ENCODE measurements at places on chromosomes 5 and 9.

- peak; percentile 76 for DNase-seq
These were observed 253 bp downstream of the SLC12A2 start for GRCh38 chr5:128083811-128084227.

- peak; percentile 66 for DNase-seq
These were observed 35.5 kb upstream of the ADAMTSL1 start for GRCh38 chr9:18438300-18438925.

- DNase-seq = no peak
These were observed 10.9 kb upstream of the TTLL11 start for GRCh38 chr9:122103985-122104384.

DNA sequence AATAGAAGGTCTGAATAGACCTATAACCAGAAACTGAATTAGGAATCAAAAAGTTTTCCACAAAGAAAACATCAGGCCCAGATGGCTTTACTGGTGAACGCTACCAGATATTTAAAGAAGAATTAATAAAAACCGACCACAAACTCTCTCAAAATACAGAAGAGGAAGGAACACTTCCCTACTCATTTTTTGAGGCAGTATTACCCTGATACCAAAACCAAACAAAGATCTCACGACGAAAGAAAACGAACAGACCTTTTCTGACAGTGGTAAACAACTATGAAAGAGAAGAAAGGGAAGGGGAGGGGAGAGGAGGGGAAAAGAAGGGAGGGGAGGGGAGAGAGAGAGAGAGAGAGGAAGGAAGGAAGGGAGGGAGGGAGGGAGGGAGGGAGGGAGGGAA is 13.5 kb downstream of the B4GALT1 start:
- no peak for DNase-seq

DNA sequence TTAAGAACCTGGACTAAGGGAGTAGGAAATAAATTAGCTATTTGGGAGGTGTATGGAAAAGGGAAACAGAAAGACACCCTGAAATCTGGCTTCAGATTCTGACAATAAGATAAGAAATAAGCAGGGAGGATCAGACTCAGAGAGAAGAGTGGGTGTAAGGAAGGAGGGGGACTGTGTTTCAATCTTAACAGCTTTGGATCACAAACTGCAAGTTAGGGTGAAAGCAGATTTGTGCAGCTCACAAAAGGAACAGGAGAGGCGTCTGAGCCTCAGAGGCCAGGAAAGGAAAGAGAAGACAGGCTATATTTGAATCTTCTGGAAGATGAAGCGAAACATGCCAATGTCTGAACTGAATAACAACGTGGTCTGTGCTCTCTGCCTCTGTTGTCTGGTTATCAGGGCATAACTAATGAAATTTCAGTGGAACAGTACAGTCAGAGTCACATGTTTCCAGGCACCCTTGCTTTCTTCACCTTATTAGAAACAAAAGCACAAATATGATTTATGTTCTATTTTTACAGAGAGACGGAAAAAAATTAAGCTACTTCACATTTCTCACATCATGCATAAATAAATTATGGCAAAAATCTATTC is 26.6 kb downstream of the SGTB start:
- DNase-seq = no peak

DNA sequence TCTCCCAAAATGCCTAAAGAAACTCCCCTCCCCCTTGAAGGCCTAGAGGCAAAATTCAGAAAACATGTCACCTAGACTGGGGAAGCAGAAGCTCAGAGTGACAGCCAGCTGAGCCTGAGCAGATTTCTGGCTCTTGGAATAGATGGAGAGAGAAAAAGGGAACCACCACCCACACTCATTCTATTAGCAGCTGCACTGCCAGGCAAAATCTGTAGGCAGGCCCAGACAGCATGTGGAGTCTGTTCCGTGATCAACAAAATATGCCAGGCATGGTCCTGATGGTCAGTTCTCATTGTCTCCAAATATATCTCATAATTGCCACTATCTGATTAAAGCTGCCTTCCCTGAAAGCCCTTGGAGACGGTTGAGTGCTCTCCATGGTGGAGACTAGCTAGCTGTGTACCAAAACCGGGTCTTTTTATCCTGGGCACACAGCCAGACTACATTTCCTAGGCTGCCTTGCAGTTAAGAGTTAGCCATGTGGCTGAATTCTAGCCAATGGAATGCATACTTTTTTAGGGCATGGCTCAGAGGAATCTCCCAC is 131.7 kb upstream of the GPR151 start:
- no peak for DNase-seq

DNA sequence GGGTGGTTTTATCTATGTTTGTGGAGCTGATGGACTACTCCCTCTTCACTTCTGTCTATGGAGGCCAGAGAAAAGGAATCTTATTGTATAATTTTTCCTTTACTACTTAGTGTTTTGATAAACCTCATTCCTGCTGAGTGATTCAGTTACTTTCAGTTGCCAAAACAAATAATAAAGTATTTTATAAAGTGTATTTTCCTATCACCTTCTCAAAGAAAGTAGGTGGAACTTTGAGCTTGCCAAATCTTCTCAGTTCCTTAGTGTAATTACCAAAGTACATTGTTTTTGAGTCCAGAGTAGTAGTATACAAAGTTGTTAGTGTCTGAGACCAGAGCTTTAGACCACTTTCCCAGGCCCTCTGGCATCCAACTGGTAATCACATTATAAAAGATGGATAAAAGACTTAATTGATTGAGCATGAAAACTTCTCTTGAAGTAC is 13.5 kb downstream of the RABGAP1 start:
- DNase-seq = no peak

DNA sequence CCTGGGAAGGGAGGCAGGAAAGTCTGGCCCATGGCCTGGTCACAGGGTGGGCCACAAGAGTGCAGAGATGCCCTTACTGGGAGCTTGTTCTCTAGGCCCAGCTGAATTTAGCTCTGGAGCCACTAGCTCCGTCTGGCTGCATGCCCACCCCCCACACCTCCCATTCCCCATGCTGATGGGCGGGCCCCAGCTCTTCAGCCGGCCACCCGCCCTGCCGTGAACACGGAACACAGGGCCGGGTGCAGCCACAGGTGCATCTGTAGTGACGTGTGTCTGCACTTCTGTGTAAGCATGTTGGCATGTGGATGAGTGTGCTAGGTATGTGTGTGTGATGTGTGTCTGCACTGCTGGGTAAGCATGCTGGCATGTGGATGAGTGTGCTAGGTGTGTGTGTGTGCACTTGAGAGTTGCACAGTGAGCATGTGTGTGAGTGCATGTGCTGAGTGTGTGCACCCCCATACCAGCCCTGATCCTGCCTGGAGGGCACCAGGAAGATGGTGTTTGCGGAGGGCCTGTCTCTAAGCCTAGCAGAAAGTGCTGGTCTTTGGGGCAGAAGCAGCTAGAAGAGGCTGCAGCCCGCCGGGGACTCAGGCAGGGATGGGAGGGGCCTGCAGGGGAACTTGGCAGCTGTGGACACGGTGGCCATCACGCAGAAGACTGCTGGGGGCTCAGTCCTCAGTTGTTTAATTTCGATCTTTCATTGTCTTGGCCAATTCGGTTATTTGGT is 136.4 kb downstream of the CACNA1B start:
- DNase-seq = peak; percentile 17

GRCh38 chr9:19298436-19299000 is 68.0 kb downstream of the DENND4C start:
- no peak for DNase-seq

DNA sequence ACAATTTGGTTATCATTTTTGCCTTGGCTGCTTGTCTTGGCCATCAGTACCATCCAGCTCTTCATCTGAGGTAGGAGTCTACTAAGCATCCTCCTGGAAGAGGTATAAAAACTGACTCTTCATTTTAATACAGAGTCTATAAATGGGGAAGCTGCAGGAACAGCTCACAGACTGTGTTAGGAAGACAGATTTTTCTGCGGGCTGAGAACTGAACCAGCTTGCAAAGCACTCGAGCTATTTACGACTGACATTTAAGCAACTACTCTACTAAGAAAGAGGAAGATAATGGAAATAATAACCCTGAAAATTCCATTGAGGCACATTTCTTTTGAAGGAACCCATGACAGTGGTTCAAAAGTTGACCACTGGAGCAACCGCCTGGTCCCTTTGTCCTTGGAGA is 314.5 kb upstream of the RFX3 start:
- DNase-seq = no peak

DNA sequence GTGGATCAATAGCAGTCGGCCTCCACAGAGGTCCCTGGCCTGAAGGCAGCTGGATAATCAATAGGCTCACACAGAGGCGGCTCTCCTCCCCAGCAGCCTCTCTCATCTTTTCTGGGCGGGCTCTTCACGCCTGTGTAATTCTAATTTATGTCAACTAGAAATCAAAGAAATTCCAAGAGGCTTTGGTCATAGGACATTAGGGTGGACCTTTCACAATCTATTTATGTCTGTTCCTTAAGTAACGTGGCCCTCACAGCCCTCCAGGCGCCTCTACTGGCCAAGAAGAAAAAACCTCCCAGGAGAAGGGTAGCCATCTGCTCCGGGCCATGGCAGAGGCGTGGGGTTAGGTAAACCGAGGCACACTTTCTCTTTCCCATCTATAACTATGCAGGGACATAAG is 205.1 kb upstream of the EFNA5 start:
- no peak for DNase-seq

DNA sequence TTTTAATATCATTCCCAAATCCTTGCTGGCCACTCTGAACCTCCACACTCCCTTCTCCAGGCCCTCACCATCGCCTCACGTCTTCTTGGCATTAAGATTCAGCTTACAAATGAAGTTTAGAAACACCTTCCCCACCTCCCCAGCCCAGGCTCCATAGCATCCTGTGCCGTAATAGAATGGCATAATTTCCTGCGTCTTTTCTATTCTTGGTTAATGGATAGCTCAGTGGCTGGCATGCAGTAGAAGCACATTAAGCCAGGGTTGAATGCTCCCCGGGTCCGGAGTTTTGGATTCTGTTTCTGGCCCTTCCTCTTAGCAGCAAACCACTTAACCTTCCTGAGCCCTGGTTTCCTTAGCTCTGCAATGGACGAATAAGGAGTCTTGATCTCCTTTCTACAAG is 13.8 kb downstream of the WWC1 start:
- DNase-seq = no peak

GRCh38 chr5:120108586-120109248 is 355.4 kb upstream of the PRR16 start:
- no peak for DNase-seq

GRCh38 chr5:126235628-126236027 is 187.6 kb upstream of the GRAMD2B start:
- DNase-seq = no peak

DNA sequence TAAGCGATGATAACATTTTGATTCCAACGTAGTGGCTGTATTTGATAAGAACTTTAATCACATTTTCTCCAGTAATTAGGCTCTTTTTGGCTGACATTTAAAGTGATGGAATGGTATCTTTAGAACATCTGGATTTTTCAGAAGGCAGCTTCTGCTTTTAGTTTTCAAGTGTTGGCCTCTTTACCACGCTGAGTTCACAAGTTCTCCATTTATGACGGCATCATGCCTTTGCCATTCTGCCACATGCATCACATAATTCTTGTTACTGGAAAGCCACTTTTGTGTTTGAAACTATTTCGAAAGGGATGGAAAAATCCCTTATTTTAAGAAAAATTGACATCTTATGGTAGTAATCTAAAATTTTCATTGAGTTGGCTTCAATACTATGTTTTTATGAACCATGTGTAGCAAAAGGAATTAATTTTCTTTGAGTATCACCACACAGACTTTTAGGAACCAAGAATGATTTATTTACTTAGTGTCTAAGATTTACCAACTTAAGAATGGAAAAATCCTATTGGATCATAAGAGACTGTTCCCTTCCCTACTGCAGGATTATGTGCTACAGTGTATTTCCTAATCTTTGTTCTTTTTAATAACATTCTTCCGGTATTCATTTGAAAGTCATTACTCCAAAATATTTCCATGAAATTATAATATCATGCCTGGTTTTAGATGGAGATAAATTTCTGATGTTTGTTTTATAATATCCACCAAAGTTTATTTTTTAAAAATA is 344.2 kb downstream of the ADGRV1 start:
- DNase-seq = no peak

DNA sequence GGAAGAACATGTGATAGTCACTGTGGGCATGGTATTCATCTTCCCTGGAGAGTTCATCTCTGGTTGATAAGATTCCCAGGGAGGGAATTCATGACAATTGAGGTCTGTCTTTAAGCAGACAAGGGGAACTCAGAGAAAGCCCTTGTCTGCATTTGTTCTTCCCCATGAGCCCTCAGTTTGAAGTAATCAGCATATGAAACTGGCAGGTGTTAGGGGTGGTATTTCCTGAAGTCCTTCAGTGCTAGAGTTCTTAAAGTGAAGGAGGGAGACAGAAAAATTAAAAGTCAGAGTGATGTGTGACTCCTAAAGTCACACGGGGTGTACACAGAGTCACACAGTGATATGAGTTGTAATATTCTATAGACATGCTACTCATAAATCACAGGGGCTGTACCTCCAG is 60.6 kb upstream of the SYK start:
- DNase-seq = no peak
